ENCODE measurements at places on chromosomes 6 and 20.
A peak's percentile ranks its signal among the peaks of the same experiment; 100 is the strongest.

GRCh38 chr6:107676042-107676441 lies 148.1 kb downstream of the SCML4 start:
- peak; percentile 56 for DNase-seq

GRCh38 chr6:152267967-152268845 lies 369.0 kb downstream of the SYNE1 start:
- DNase-seq: peak; percentile 41

DNA sequence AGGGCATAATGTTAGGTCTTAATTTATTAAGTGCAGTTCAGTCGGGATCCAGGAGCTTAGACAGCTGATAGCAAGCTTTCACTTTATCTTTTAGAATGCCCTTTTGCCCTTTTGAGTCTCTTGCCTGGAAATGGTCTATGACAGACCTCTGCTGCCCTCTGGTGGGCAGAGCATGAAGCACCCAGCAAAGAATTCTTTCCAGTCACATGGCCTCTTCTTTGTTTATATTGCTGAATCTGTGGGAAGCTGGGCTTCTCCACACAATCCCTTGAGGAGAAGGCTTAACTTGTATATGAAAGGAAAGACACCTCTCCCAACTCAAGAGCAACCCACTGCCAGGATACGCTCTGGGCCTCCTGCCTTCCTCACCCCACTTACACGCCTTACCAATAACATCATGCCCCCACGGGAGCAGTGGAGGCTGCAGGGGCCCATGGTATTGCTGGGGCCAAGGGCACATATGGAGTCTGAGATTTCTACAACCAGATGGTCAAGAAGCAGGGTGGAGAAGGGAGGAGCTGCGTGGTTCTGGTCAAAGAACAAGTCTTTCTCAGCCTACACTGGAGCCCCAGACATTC lies 20.4 kb downstream of the WFDC3 start:
- DNase-seq: peak; percentile 81

DNA sequence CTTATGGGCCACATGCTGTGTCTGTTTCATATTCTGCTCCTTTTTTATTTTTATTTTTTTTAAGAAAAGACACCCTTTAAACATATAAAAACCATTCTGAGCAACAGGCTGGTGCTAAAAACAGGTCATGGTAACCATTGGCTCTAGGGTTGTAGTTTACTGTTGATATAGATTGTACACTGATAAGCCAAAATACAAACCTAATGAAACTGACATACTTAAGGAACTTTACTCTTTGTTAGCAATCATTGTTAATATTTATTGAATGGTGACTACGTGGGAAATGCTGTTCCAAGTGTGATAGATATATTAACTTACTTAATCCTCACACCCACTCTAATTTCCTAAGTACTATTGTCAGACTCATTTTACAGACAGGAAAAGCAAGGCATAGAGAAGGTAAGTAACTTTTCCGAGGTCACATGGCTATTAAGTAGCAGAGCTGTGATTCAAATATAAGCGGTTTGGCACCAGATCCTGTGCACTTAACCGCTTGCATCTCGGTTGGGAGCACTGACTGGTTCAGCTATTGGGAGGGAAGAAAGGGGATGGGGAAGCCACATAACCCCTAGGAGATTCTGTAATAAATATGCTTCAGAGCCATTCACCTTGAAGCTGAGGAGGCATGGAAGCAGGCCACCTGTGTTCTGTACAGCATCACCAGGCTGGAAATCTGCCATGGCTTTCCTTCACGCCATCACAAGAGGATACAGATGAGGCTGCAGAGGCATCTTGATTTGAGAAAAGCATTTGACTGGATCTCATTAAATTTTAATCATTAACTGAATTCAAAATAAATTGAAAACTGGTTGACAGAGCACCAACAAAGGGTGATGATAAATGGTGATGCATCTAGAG lies 4.9 kb downstream of the TRAF3IP2 start:
- peak; percentile 70 for DNase-seq

DNA sequence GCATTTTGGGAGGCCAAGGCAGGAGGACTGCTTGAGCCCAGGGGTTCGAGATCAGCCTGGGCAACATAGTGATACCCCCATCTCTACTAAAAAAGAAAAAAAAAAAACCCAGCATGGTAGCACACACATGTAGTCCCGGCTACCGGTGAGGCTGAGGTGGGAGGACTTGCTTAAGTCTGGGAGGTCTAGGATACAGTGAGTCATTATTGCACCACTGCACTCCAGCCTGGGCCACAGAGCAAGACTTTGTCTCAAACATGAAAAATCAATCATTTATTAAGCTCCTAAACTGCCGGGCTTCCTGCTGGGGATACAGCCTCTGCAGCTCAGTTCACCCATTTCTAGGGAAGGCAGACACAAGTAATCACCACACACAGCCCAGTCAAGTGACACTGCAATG lies 7.3 kb upstream of the USP45 start:
- peak; percentile 79 for DNase-seq

- DNase-seq: no peak
Measured at GRCh38 chr6:124775121-124775520, 187.1 kb upstream of the RNF217 start.

GRCh38 chr20:37804584-37805566 lies 98.1 kb upstream of the VSTM2L start:
- DNase-seq: no peak

- DNase-seq: no peak
Measured at GRCh38 chr6:68641172-68641571, 6.1 kb downstream of the ADGRB3 start.

DNA sequence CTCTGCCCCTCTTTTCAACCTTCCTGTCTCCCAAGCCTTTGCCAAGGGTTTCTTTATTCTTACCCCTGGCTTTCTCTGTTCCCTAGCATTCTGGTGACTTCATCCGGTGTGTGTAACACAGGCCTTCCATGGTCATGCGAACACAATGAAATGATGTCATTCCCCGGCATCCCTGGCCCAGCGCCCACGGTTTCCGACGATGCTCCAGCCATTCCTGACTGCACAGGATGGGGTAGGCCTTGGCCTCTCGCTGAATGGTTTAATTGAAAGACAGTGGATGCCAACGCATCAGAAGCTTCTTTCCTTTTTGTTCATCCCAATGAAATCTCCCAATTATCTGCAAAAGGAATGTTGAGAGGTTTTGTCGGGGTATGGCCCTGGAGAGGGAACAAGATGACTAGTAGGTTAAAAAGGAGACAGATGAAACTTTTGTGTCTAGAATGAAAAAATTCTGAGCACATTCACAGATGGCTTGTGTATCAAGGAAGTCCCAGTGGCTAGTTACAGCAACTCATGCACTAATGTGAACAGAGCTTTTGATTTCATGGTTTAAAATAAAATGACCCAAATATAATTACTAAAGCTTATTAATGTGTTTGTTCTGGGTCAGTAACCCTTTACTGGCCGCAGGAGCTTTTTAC lies 655.0 kb downstream of the QKI start:
- DNase-seq: peak; percentile 71

DNA sequence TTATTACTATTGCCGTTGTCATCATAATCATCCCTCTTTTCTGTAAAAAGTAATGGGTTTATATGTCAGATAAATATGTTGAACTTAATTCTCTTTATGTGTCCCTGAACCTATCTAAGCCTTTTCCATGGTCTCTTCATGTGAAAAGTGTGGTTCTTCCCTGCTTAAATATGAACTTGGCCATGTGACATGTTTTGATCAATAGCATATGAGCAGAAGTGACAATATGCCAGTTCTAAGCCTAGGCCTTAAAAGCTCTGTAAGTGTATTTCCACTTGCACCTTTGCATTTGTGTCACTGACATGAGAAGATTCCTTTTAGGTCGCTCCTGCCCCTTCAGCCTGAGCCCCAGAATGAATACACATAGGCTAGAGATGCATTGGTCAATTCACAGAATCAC lies 188.4 kb upstream of the CCN2 start:
- no peak for DNase-seq

DNA sequence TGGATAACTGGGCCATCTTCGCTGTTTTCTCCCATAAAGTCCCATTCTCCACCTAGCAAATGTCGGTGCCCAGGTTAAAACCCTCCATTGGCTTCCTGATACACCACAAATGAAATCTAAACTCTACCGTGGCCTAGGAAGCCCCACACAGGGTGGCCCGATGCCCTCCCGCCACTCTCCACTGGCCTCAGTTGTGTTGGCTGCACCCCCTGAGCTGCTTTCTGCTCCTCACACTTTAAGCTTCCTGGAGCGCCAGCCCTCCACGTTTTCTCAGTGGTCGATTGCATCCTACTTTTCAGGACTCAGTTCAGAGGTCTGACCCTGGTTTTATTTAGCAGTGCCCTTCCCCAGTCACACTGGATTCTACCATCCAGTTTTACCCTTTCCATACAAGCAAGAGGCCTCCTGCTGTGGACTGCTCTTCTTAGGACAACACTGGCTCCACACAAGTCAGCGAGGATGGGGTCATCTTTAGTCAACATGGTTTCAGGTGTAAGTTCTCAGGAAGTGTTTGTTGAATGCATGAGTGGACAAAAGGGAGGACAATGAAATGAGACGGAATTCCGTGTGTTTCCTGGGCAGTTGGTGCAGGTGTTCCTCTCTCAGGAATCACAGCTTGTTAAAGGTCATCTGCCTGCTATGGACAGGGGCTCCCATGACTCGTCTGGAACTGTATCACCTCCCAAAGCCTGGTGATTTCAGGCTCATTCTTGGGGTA lies 124.1 kb downstream of the SULF2 start:
- DNase-seq: no peak

DNA sequence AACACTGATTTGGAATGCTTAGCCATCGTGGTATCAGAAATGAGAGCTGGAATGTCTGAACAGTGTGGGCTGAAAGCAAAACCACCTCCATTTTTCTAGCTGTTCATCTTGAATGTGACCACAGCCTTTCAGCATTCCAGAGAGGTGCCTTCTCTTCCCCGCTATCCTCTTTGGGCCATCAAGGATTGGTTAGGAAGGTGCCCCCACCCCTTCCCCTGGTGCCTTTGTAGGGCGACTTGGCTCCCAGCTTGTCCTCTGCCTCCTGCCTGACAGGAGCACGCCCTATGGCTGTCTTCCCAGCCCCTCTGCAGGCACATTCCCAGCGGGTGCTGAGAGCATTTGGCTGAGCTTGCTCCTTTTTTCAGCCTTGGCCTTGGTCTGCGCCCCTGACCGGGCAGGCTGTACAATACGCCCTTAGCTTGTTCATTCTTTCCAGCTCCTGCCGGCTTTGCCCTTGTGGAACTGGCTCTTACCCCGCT lies 97.5 kb downstream of the ARMC2 start:
- DNase-seq: peak; percentile 73

DNA sequence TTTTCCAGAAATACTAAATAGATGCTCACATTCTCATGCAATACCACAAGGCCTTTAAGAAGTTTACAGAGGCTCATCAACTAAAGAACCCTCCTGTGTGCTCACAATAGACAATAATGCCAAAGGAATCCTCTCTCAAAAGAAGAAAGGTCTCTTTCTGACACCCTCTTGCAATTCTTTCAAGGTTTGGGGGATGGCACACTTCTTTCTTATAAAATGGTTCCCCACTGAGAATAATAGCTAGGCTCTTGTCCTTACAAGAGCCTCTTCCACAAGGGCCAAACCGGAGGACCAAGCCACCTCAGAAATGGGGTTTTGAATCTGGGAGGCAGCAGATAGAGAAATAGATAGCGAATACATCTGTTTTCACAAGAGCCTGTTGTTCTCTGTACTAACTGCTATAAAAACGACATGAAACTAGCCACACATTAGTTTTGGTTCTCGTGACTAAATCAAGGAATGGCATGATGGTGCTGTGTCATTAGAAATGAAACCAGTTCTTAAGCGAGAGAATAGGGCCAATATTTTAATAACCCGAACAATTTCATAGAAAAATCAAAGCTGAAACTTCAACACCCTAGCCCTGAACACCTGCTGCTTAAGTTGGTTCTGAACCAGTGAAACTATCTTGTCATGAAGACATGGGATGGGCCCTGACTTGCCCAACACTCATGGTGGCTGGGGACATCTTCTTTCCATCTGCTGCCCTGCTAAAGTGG lies 81.1 kb downstream of the PRDM1 start:
- no peak for DNase-seq

DNA sequence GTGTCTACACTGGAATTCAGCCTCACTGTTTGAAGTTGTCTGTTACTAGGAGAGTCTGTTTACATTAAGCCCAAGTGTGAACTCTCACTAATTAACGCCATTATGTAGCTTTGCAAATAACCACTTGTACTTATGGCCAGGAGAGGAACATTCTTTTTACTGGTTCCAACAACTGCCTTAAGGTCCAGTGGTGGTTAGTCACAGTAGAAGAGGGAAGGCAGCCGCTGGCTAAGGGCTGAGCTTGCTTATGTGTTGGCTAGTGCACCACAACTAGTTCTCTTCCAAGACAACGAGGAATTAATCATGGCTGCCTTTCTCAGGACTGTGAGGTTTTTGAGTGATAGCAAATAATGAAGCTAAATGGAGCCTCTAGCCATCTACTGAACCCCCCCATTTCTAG lies 14.9 kb upstream of the SLC22A23 start:
- peak; percentile 76 for DNase-seq

GRCh38 chr20:38628580-38629470 lies 27.2 kb downstream of the ARHGAP40 start:
- DNase-seq: no peak

GRCh38 chr6:53866226-53866625 lies 71.4 kb downstream of the LRRC1 start:
- DNase-seq: no peak

DNA sequence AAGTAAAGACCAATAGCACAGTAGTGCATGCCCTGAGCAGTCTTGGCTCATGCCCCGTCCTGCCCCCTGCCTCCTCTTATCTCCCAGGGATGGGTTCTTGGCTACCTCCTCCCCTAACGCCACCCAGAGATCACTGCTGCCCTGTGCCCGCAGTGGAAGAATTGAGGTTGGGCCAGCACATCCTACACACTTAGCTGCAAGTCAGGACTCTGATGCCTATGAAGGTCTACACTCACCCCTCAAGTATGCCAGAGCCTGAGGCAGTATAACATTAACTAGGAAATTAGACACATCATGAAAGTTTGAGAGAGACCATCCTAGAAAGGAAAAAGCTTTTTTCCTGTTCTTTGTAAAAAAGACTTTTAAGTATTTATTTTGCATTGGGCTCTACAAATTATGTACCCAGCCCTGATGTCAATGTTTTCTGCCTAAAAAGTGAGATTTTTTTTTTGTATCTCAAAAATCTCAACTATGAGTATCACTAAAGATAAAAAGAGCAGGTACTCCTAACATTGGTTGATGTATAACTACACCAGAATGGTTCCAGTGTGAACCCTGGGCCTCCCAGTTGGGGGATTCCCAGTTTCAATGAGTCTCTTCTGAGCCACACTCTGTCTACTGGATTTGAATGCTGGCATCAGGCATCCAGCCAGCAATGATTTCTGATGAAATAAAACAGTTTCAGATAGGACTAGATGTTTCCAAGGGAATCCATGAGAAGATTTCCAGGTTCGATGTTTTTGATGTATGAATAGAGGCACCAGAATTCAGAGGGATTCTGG lies 115.4 kb downstream of the ISM1 start:
- no peak for DNase-seq

DNA sequence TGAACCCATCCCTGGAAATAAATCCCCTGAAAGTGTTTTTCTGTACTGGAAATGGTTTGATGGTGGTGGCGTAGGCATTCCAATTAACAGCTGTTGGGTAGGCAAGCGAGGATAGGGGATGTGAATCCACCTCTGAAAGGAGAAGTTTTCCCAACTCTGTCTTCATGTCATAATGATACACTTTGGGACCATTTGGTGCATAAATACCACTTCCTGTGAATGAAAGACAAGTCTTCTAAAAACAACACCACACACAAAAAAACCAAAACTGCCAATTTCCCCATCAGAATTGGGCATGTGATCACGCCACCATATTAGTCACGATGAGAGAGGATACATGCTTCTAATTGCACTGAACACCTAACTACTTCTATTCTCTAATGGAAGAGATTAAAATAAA lies 6.4 kb downstream of the VNN2 start:
- DNase-seq: no peak

Measured in fibroblast of mammary gland (primary cell).